ENCODE measurements at places on chromosomes 1 and 21.

GRCh38 chr21:45381865-45382696, 22.9 kb upstream of the COL18A1 start:
- DNase-seq, result no peak

DNA sequence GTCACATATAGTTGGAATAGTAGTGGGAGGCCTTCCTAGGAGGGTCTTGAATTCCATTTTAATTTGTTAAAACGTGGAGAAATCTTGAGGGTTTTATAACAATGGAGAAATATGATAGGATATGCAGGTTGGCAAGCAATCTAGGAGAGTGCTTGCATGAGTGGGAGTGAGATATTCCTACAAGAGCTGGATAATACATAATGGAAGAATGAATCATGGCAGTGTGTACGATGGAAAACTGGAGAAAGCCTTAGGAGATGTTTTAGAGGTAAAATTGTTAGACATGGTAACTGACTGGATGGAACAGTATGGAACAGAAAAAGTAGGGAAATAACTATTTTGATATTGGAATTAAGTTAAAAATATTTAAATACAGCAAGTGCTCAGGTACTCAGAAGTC, 352.4 kb downstream of the PTBP2 start:
- no peak for DNase-seq

- DNase-seq, result no peak
These were observed 5.9 kb upstream of the SERINC2 start for GRCh38 chr1:31407029-31407626.

DNA sequence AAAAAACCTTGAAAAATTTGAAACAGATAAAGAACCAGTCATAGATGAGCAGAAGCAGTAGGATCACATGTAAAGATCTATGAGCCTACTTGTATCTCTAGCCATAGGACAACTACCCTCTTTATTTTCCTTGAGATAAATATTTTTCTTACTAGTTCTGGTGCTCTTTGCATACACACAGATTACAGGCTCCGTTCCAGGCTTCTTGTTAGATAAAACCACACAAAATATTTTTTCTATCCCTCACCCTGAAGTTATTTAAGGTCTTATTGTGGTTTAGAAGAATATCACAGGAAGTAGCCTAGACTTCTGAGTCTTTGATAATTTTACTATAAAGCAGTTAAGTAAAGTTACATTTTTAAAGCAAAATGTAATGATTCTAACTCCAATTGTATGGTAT, 512.2 kb downstream of the NEGR1 start:
- no peak for DNase-seq

DNA sequence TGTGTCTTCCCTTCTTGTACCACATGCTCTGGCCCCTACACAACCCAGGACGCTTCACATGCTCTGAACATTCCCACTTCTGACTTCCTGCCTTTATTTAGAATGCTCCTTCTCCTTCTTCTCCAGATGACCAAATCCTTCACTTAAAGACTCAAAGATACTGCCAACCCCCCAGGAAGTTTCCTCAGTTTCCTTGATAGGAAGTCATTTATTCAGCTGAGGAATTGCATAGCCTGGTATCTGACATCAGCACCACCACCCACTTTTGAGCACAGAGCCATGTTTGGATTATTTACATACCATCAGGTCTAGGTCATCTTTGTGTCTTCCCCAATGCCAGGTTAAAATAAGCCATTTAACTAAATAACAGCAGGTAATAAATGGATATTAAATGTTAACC, 42.4 kb downstream of the GFI1 start:
- DNase-seq, result no peak

DNA sequence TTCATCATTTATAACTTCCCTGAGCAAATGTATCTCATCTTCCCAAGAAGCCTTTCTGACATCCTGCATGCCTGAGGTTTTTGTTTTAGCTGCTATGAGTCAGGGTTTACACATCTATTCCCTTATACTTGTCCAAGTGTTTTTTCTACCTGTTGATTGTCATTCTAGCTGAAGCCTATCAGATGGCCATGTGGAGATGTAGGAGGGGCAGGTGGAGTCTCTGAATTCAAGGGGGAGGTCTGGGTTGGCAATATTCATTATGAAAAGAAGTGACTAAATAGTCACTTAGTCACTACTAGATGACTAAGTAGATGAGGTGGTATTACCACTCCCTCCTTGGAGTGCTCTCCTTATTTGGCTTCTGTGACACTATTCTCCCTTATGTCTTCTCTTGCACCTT, 52.4 kb downstream of the XCL1 start:
- peak; percentile 43 for DNase-seq

GRCh38 chr1:160800142-160800541, 4.2 kb downstream of the LY9 start:
- DNase-seq, result no peak

GRCh38 chr1:167077128-167077867, 12.9 kb downstream of the GPA33 start:
- no peak for DNase-seq

- no peak for DNase-seq
These were observed 43.7 kb downstream of the HLX start for GRCh38 chr1:220922951-220923350.

DNA sequence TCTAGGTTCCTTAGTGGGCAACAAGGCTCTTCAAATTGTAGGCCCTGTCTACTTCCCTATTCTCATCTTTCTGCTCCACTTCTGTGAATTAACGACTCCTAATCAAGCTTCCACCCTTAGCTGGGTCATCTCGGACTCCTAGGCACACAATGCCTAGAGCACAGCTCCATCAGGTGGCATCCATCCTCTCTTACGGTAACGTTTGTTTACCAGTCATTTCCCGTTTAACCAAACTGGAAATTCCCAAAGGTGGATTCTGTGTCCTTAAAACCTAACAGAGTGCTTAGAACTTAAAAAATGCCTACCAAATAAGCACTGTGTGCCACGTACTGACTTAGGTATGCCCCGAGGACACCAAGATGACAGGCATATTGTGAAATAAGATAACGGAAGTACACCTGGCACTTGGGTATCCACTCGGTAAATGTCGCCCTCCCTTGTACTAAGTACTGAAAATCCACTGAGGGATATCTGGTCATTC, 1.5 kb downstream of the PARP1 start:
- DNase-seq, result no peak

GRCh38 chr1:17189632-17189990, 15.3 kb upstream of the PADI1 start:
- no peak for DNase-seq

DNA sequence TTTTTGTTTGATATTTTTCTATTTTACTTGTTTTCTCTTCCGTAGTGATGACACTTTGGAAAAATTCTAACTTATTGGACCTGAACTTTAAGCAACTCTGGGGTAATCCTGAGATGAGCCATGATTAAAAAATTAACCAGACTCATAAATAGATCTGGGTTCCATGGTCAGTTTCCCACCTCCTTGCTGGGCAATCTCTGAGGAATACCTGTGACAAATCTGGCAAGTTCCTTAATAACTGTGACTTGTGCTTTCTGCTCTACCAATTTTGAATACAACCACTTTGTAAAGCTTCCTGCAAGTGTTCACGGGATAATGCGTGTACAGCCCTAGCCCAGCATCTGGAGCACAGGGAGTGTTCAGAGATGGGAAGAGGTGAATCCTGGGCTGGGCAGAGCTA, 3.3 kb downstream of the OVGP1 start:
- no peak for DNase-seq

DNA sequence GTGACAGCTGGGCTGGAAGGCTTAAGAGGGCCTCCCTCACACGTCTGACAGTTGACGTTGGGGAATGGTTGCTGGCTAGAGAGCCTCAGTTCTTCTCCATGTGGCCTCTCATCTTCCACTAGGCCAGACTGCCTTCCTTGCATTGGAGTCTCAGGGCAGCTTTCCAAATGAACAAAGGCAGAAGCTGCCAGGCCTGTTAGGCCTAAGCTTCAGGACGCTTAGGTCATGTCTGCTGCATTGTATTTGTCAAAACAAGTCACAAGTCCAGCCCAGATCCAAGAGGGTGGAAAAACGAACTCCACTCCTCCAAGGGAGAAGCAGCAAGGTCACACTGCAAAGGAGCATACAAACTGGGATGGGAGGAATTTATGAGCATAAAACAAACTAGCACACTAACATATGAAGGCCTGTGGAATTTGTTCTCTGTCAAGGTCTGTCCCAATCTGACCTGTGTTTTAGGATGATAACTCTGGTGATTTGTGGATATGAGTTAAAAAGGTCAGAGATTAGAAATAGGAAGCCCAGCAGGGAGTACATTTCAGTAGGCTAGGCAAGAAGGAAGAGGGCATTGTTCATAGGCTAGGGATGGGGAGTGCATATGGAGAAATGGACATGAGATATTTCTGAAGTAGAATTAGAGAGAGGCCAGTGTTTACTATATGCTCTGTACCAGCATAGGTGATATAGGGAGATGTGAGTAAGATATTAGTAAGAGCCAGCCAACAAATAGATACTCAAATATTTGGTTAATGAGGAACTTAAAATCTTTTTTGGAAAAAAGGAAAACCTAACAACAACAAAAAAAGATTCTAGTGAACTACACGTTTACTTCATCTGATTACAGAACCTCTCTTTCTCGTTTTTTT, 29.1 kb upstream of the CNN3 start:
- no peak for DNase-seq

DNA sequence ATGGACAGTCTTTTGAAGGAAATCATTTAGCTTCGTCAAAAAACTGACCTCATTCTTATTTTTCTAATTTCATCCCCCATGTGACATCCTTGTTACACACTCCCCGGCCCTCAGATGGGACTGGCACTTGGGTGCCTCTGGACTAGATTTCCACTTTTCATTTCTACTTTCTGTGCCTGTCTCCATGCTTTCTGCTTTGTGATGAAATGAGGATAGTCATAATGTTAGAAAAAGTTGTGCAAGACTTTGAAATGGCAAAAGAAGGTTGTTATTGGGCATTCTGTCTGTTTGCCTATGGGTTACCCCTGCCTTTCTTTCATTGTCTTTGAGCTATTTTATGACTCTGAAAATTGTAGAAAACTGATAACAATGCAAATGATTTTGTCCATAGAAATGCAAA, 54.9 kb downstream of the MDM4 start:
- DNase-seq, result no peak

DNA sequence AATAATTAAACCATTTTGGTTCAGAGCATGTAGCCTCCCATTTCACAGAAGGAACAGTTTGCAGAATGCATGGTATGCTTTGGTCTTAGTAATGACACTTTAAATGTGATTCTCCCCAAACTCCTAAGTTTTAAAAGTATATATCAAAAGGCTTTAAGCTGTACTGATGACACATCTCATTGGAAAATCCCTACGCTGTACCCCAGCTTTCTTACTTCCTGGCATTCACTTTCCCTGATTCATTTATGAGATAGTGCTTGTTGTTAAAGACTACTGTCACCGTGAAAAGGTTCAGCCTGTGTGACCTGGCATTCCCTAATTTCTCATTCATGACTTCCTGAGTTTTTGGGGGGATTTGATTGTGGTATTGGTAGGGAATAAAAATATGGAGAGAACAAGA, 53.4 kb downstream of the MPZL1 start:
- no peak for DNase-seq

DNA sequence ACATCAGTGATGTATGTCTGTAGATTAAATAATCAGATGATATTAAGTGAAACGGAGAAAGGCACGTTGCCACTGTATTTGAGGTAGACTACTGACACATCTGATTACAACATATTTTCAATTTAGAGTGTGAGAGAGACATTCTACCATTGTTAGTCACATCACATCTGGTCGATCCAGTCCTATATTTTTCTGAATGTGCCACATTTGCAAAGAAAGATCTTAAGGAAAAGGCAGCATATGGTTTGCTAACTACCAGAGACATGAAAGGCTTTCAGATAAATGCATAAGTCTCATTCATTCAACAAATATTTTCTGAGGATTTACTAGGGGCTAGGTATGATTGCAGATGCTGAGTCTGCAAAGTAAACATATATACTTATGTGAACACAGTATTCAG, 114.3 kb upstream of the RUNX1 start:
- DNase-seq, result no peak

DNA sequence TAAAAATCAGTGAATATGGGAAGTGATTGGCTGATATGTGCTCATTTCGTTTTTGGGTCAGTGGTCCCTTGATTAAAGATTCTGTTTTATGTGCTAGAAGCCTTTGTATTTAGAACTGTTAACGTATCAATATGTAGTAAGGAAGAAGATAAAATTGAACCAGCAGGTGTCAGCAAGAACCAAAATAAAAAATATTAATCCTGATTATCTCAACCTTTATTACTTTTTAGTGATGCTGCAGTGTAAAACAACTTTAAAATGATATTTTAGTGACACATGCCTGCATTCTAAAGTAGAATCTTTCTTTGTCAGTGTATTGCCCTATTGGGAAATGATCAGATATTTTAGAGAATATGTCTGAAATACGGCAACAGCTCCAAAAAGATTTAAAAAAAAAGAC, 49.5 kb downstream of the NEK7 start:
- DNase-seq, result no peak

DNA sequence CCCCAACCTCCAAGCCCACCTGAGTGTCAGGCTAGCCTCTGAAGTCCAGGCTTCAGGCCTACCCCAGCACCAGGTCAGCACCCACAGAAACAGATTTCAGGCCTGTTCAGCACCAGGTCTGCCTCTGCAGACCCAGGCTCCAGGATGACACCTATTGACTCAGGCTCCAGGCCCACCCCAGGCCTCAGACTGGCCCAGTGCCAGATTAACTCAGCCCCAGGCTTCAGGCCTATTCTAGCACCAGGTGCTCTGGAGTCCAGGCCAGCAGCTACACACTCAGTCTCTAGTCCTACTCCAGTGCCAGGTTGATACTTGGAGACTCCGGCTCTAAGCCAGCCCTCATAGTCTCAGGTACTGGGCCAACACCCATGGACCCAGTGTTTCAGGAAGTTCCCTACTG, 541.7 kb upstream of the PBX1 start:
- DNase-seq, result no peak

- no peak for DNase-seq
These were observed 360.7 kb downstream of the CAMTA1 start for GRCh38 chr1:7145947-7146346.

DNA sequence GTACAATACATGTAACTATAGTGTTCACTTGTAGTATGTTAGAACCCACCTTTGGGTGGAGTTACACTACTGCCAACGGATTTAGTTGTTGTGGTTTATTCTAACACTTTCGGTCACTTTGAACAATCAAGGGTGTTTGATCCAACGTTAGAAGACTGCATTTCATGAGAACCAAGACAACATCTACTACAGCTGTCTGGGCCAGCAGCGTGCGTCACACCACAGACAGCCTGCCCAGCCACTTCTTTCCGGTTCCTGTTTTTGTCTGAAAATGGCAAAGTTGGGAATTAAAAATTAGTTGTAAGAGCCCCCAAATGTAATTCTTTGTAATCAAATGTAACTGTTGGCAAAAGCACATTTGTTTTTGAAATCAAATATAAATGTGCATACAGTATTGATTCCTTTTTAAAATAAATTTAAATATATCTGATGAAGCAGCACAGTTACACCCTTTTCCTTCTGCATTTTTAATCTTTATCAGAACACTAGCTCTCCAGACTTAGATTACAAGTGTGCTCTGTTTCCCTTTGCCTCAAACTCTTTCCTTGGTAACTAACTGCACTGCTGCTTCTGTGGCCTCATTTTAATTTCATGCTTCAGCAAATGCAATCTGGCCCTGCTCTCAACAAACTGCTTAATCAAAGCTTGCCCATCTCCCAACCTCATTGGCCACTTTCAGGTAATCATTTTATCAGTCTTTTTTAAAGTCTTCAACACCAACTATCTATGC, 86.6 kb upstream of the DPH5 start:
- no peak for DNase-seq

- no peak for DNase-seq
These were observed 116.9 kb downstream of the KCNK1 start for GRCh38 chr1:233730809-233731208.

Data from skeletal muscle cell (primary cell).